ENCODE measurements at places on chromosomes 2 and 18.
A peak's percentile ranks its signal among the peaks of the same experiment; 100 is the strongest.

DNA sequence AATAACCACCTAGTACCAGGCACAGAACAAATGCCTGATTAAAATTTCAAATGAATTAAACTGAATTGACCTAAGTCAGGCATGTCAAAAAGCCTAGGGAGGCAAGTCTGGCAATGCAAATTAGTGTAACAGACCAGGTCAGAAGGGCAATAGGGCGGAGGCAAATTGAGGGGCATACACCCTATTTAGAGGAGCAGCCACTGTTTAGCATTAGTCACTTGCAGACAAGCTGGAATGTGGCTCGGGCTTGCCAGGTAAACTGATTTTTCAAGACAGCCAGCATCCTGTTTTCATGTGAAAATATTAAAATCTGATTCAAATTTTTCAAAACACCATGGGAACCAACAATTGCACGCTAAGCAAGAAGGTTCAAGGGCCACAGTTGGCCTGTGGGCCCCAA lies 160.3 kb downstream of the EN1 start:
- DNase-seq: no peak

DNA sequence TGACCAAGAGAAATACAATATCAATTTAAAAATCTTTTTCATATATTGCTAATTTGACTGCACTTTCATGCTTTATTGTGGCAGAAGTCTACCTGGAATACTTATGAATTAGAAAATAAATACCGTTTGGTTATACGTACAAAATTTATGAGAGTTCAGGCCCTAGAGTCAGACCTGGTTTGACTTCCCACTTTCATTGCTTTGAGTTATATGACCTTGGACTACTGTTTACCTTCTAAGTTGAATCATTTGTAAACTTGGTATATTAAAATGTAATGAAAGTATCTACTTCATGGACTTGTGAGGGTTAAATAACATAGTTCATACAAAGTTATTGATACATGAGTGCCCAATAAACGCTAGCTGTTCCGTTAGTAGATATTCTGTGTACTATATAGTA lies 12.0 kb downstream of the VAPA start:
- DNase-seq: no peak

DNA sequence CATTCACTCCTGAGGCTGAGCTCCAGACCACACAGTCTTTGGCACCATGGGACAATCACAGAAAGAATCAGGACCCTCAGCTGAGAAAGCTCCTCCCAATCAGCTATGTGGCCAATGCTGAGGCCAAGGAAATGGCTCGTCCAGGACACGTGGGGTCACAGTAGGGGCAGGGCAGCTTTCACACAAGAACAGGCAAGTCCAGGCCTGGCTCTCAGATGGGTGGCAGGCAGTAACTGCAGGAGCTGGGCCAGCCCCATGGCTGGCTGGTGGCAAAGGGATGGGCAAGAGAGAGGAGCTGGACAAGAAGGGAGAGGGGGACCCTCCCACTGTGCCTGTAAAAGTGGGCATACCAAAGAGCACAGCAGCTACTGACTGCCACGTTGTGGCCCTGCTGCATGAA lies 12.2 kb upstream of the EDAR start:
- no peak for DNase-seq

GRCh38 chr2:141523199-141523598 lies 607.6 kb downstream of the LRP1B start:
- no peak for DNase-seq

- DNase-seq: peak; percentile 59
Observed at GRCh38 chr2:213279971-213280370, 4.3 kb upstream of the SPAG16 start.

DNA sequence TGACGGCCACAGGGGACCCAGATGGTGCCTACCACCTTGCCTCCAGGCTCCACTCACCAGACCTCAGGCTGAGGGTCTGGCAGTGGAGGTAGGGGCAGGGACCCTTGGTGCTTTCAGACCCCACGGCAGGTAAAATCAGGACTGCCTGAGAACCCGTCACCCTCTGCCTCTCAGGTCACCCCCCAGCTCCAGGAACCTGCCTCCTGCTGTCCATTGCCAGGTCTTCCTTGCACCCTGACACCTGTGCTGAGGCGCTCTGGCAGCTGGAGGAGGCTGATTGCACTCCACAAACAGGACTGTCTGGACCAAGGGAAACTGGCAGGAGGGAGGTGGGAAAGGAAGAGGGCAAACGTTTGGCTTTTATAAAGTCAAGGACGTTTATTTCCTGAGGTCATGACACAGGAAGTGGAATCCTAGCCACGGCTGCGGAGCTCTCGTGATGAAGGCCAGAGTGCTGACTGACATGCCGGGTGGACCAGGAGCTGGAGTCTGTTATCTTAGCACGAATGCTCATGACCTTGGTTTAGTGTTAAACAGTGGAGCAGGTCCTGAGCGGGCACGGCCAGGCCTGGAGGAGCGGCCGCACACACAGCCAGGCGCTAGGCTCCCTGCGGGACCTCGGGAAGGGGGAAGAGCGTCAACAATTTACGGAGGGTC lies 40.5 kb downstream of the ANO7 start:
- no peak for DNase-seq

- no peak for DNase-seq
Observed at GRCh38 chr2:45532181-45532580, 78.9 kb downstream of the SRBD1 start.

- peak; percentile 40 for DNase-seq
Observed at GRCh38 chr2:207993151-207993763, 32.1 kb downstream of the PLEKHM3 start.

DNA sequence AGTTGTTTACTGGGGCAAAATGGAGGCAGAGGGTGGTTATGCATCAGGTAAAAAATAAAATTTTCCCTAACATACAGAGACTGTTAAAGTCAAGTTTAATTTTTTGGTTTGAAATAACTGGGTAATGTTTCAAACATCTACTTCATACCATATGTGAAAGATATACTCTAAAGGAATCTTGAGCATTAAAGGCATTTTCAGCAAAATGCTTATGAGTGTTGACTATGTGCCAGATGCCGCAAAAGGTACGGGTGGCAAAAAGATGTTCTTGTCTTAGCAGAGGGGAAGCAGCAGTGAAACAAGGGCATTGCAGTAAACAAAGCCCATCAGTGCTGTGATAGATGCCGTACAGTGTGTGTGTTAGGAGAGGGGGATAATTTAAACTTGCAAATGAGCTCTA lies 263.1 kb upstream of the ID2 start:
- peak; percentile 96 for DNase-seq

DNA sequence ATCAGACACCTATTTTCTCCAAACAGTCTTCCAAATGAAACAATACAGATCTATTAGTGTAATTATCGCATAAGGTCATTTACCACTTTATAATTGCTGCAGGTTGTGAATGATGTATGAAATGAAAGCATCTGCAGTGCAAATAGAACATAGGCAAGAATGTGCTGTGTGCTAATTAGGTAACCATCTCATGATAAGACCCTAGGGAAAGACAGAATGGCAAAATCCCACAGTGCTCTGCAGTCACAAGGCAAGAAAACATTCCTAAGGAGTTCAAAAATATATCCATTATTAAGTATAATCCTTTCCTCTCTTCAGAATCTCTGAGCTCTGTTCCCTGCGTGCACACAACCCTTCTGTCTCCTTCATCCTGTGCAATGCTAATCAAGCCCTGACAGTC lies 488.1 kb downstream of the NR4A2 start:
- DNase-seq: no peak

GRCh38 chr2:238231251-238231793 lies 8.5 kb downstream of the HES6 start:
- peak; percentile 30 for DNase-seq

GRCh38 chr18:31624892-31625640 lies 33.4 kb downstream of the TTR start:
- DNase-seq: no peak

DNA sequence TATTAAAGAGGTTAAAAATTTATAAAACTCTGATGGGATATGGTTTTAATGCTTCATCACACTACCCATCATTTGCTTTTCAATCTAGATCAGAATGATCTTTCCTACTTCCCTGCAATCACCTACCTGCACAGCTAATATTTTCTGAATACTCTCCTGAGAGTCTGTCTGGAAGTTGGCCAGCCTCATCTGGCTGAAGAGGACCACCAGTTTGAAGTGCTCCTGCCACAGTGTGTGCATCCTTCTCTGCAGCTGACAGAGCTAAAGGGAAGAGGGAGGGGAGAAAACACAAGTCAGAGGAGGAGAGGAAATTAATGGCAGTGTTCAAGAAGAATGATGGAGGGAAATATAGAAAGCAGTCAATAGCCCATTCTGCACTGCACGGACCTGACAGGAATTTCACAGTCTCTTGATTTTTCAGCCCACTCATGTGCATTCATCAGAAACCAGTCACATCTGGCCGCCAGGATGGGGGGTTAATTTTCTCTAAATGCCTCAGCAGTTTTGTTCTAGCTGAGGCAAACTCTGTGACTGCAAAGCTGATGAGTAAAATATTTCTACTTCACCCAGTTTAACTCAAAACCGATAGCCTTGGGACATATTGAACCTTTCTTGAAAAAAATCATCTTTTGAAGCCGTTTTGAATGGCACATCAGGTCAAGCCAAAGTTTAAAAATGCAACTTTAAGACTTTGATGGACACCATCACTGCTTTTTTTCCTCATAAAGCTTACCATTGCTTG lies 201.8 kb upstream of the KLHL14 start:
- peak; percentile 6 for DNase-seq

- DNase-seq: no peak
Observed at GRCh38 chr18:79625195-79625923, 54.2 kb upstream of the CTDP1 start.

DNA sequence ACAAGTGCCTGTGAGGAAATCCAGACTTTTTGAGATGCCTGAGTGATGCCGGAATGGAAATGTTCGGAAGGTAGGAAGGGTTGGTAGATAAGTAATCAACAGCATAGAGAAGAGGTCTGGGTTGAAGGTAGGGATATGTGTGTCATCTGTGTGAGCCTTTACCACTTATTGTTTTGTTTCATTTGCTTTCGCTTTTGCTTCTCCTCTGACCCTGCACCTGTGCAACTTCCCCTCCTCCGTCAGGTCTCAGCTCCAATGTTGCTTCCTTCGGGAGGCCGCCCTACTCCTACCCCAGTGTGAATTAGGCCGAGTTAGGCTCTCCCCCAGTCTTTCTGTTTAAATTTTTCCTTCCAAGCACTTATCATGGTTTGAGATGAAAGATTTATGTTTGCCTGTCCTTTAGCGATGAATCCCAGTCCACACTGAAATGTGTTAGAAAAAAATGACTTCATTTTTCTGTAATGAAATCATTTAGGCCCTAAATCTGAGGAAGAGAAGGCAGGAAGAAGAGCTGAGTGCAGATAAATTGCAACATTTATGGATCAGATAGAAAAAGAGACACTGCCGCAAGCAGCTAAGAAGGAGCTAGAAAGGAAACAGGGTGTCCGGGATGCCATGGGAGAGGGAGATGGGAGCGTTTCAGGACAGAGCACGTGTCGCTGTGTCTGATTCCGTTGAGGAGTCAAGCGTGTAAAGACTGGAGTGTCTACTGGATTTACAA lies 139.6 kb upstream of the PELI1 start:
- peak; percentile 80 for DNase-seq

DNA sequence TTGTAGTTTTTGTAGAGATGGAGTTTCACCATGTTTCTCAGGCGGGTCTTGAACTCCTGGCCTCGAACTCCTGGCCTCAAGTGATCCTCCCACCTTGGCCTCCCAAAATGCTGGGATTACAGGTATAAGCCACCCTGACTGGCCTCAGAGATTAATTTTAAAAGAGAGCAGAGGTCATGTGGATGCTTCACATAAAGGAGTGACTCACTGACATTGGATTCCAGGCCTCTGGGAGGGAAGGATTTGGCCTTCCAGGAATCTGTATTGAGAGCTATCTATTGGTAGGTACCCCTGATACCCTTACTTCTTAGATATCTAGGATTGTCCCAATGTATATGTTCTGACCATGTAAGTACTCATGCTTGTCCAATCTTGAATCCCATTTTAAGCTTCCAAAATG lies 138.4 kb downstream of the FAM161A start:
- no peak for DNase-seq

GRCh38 chr2:226887940-226888339 lies 52.1 kb downstream of the RHBDD1 start:
- DNase-seq: peak; percentile 86

DNA sequence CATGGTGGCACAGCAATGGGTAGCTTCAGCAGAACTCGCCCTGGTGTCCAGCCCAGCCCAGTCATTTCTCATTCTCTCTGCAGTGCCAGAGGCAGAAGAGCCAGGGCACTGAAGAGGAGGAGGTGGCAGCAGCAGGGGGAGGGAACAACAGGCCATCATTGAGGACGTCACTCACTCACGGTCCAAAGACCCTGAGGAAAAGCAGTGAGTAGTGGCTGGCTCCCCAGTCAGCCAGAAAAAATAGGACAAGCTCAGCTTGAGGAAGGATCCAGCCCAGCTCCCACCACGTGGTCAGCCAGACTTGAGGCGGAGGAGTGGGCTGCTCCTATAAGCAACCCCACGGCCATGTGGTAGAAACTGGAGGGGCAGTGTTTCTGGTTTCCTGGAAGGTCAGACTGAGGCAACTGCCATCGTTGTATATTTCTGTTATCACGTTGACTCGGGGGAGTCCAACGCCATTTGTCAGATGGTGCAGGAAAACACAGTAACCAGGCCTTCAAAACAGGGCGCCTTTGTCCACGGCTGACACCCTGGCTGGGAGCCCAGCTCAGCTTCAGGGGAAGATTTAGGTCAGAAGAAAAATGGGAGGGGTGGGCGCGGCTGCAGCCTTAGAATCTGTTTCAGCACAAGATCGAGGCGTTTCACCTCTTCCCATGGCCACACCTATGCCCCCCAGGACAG lies 19.0 kb upstream of the TMEM247 start:
- no peak for DNase-seq

DNA sequence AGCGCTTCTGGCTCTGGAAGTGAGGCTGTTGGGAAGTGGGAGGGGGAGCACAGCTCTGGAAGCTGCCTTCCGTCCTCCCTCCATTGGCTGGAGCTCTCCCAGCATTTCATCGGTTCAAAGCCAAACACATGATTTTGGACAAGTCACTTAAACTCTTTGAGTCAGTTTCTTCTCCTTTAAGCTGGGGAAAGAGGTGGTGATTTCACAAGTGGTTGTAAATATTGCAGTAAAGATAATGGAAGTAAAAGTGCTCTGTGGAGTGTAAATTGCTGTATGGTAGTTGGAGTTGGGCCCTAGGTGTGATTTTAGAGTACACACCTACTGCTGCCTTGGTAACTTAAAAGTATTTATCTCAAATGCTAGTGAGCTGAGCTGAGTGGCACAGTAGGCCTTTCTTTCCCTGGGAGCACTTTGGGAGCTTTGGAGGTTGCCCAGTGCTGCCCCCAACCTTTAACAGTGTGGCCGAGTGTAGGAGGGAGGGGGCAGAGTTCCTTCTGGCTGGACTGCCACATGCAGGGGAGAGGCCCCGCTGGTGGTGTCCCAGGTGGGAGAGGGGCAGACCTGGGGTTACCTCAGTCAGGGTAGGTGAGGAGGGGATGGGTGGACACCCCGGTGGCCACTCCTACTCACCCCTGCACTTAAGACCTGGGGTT lies 54.7 kb downstream of the ASAP2 start:
- peak; percentile 31 for DNase-seq

GRCh38 chr2:145736871-145737270 lies 1217.0 kb upstream of the ZEB2 start:
- DNase-seq: no peak

- DNase-seq: no peak
Observed at GRCh38 chr2:94776036-94776435, 95.2 kb upstream of the TEKT4 start.

GRCh38 chr2:215160081-215160480 lies 21.7 kb upstream of the ABCA12 start:
- DNase-seq: no peak

- DNase-seq: no peak
Observed at GRCh38 chr2:70536517-70537055, 17.0 kb downstream of the TGFA start.

GRCh38 chr2:134014196-134014960 lies 239.5 kb upstream of the MGAT5 start:
- peak; percentile 6 for DNase-seq
